ENCODE measurements at places on chromosomes 5 and 9.

- DNase-seq = no peak
These were observed 96.0 kb downstream of the HINT1 start for GRCh38 chr5:131068893-131069643.

GRCh38 chr5:101292199-101292598, 389.1 kb upstream of the ST8SIA4 start:
- no peak for DNase-seq

DNA sequence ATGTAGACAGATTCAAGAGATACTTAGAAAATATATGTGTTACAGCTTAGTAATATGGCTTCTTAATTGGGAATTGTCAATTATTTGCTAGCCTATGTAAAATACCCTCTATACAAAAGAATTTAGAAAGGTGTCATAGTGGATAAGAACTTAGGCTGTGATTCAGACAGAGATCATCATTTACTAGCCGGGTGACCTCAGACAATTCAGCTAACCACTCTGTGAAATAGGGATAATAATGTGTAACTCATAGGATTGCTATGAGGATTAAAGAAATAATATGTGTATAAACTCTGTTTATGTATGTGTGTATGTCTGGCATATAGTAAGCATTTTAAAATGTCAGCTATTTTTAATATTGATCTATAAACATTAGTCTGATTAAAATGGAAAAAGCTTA, 5.9 kb upstream of the LARS1 start:
- DNase-seq = no peak

DNA sequence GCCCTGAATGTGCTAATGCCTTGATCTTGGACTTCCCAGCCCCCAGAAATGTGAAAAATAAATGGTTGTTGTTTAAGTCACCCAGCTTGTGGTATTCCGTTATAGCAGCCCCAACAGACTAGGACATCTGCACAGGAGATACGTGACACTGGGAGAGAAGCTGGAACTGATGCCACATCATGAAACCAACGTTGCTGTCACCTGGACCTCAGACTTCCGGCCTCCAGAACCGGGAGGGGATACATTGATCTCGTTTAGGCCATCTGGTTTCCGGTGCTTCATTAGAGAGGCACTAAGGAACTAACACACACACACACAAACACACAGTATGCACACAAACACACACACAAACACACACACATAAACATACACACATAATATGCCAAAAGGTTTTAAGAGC, 75.0 kb upstream of the ICE1 start:
- DNase-seq = no peak

DNA sequence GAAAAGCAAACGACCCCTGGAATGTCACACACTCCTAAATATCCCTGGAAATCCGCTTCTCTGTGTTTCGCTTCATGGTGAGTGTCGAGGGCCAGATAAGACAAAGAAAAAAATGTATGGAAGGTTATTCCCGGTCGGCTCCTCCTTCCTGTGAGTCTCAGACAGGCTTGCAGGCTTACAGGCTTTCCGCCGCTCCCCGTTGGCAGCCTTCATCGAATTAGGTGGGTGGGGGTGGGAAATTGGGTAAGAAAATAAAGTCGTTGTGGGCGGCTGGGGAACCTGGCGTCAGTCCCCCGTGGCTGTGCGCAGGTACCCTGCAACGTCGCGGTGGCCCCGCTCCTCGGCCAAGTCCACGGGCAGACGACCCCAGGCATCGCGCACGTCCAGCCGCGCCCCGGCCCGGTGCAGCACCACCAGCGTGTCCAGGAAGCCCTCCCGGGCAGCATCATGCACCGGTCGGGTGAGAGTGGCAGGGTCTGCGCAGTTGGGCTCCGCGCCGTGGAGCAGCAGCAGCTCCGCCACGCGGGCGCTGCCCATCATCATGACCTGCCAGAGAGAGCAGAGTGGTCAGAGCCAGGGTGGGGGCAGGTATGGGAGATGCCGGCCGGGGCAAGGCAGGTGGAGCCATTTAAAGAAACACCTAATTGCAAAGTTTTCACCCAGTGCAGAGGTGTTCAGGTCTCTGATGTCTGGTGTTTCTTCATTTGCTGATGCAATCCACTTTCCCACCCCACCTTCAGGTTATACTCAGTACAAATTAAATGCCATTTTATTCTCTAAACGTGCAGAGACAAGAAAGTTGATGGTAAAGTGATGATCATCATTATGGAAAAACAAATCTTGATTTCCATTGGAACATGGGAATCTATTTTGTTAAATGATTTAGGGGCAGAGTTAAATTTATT, 3.2 kb downstream of the CDKN2B start:
- DNase-seq = no peak

- no peak for DNase-seq
These were observed 281.3 kb upstream of the PANK3 start for GRCh38 chr5:168860503-168860902.

- peak; percentile 98 for DNase-seq
These were observed at the start of gene URM1 for GRCh38 chr9:128370752-128371629. TSS of gene URM1 (plus strand) at chr9:128371374. CDS start at chr9:128371381, 7 bp downstream.

GRCh38 chr9:101398930-101399642, 435 bp downstream of the ZNF189 start:
- peak; percentile 67 for DNase-seq

GRCh38 chr9:14981291-14981950, 71.2 kb upstream of the FREM1 start:
- no peak for DNase-seq

DNA sequence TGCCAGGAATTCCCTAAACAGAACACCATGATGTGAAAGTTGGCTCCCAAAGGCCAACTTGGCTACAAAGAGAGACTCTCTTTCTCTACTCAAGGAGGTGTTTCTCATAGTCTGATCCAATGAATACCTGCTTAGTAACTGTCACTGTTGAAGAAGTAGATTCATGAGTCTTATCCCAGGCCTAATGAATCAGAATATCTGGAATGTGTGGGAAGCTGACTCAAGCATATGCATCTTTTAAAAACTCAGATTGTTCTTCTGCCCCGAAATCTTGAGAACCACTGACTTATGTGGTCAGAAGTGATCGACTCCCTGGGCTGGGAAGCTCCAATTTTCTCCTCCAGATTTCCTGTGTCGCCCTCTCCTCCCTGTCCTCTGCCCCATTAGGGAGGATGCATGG, 345.6 kb downstream of the PLK2 start:
- no peak for DNase-seq

DNA sequence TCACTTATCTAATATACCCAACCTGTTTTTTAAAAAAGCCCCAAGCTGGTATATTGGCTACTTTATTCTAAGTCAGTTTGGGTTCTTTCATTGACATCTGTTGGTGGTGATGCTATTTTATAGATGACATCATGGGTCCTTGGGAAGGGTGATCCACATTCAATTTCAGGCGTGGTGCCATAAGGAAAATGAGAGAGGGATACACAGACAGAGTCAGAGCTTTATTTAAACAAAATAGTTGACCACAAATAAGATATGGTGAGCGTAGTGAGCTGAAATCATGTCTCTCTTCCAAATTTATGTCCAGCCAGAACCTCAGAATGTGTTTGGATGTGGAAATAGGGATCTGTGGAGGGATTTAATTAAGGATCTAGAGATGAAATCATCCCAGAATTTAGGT, 302.4 kb downstream of the MAT2B start:
- no peak for DNase-seq

GRCh38 chr9:93298498-93299417, 114.8 kb downstream of the WNK2 start:
- no peak for DNase-seq

DNA sequence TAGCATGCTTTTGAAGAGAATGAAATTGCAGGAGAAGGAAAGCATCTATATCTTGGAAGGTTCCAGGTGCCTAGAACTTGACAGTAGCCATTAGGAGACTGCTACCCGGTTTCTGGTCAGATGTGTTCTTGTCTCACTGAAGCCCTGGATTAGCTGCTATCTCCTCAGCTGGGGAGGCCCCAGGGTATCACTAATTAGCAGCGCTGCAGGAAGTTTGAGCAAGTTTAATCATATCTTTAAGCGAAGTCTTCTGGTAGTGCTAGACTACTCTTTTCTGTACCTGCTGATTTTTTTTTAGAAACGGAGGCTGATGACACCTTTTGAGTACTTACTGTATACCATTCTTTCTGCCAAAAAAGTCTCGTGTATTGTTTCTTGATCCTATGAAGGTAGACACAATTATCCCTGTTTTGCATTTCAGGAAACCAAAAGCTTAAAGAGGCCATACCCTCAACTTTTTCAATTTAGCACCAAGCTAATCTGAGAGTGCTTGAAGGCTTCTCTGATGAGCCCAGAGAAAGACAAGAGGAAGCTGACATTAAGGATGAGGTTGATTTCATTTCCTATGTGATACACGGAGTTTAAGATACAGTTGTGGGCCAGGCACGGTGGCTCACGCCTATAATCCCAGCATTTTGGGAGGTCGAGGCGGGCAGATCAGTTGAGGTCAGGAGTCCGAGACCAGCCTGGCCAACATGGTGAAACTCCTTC, 201.3 kb downstream of the ARHGAP26 start:
- DNase-seq = no peak

- no peak for DNase-seq
These were observed 54.2 kb downstream of the SLCO4C1 start for GRCh38 chr5:102241809-102242421.

GRCh38 chr5:134787692-134788091, 29.1 kb downstream of the DDX46 start:
- DNase-seq = no peak

GRCh38 chr5:145540375-145540774, 294.8 kb downstream of the PRELID2 start:
- DNase-seq = no peak

GRCh38 chr5:196350-196749, 5.1 kb downstream of the LRRC14B start:
- DNase-seq = no peak

DNA sequence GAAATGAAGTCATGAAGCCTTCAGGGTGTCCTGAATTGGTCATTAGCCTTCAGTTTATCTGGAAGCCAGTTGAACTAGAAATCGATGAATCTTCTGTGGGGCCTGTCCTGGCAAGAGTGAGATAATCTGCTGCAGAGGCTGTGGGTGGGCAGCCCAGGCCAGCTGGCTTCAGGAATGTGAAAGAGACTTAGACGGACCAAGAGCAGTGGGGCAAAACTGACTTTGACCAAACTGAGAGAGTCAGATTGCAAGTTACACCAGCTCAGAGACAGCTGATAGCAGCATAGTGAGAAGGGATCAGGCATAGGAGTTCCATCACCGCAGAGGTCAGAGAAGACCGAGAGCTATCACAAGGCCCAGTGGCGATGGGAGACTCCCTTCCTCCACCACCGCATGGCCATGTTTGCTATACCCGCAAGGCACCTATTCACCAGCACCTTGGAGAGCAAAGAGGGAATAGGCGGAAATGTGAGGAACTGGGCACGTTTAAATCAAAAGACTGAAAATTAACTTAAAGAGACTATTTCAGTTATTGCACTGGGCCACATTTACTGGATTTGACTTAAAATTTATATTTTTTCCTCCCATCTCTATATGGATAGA, 50.0 kb upstream of the GLIS3 start:
- DNase-seq = no peak

DNA sequence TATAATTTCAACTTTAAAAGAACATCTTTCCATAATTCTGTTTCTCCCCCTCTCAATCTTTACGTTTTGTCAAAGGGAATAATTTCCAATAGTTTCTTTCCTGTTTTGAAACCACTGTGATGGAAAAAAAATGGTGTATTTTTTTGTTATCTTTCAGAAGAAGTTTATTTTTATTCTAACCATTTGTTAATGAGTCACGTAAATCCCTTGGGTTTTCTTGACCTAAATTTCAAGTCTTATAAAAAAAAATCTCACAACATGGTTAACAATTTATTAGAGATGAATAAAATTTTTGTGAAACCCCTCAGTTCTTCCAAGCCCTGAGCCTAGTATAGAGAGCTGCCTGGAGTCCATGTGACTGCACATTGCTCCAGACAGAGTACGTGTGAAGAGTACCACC, 106.1 kb upstream of the FBXL17 start:
- no peak for DNase-seq

- no peak for DNase-seq
These were observed 191.7 kb upstream of the DAPK1 start for GRCh38 chr9:87306006-87306405.

GRCh38 chr9:95094002-95094401, 223.5 kb downstream of the FANCC start:
- no peak for DNase-seq

- no peak for DNase-seq
These were observed 28.8 kb upstream of the MELK start for GRCh38 chr9:36543916-36544315.

DNA sequence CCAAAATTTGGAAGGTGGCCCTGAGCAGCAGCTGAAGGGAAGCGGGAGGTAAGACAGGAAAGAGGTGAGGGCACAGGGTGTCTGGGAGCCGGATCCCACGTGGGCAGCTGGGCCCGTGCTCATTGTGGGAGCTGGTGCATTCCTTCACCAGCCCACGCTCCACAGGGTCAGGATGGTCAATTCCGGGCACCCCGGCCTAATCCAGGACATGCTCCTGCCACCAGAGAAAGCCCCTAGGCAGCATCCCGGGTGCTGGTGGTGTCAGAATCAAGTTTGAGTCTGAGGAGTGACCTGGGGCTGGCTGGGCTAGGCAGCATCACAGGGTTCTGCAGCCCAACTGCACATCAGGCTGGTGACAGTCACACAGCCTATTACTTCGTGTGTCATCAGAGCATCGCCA, 7.1 kb upstream of the PDCD6 start:
- no peak for DNase-seq

GRCh38 chr5:65062469-65063083, 293.8 kb downstream of the CWC27 start:
- DNase-seq = peak; percentile 20

DNA sequence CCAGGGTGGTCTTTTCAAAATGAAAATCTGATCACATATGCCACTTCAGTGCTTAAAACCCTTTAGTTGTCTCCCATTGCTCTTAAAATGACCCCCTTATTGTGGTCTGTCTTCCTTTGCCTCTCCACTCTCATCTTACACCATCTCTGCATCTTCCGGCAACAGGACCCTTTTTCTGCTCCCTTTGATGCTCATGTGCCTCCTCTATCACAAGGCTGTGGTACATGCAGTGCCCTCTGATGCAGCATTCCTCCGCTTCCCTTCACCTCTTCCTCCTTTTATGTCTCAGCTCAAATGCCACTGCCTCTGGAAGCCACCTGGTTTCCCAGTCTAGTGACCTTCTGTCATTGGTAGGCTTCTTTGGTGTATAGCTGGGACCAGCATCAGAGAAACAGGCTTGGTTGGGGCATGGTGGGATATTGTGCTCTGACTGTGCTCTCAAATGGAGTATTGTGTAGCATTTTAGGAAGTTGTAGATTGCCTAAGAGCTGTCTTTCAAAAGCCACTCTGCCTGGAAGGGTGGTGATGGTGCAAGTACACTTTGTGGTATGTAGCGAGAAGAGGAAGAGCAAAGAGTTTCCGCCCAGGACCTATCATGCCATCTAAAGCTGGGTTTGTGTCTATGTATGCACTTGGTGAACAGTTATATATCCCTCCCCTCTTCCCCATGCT, 28.1 kb downstream of the ARHGAP26 start:
- no peak for DNase-seq

DNA sequence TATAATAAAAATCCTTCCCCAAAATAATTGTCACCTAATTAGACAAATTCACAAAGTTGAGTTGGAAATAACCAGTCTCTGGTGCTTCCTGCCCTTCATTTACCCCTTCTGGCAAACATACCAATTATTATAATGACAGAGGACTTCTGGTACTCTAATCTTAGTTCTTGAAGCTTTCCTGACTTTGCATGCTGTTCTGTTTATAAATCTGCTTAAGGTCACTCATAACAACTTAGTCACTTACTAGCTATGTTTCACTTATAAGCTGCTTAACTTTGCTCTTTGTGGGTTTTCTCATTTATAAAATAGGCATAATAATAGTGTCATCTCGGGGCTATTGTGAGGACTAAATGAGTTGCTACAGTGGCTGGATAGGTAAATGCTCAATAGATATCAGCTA, 446.5 kb downstream of the EFNA5 start:
- no peak for DNase-seq

- DNase-seq = no peak
These were observed 164.1 kb downstream of the ASTN2 start for GRCh38 chr9:117250610-117251215.
